ENCODE measurements at places on chromosomes 16 and 17.

DNA sequence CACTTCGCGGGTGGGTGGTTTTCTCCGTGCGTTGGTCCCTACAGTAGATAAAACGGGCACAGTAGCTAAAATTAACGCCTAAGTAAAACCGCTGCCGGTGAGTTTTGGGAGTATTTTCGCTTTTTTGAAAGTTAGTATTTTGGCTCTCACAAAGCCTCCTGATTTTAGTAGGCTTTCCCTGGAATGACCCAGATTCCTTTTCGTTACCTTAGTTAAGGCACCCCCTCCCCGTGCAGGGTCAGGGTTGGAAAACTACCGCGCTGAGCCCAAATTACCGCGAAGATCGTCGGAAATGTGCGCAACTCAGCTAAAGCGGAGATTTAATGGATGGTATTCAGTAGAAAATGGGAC, 28.3 kb upstream of the ST6GALNAC1 start:
- DNase-seq = no peak

DNA sequence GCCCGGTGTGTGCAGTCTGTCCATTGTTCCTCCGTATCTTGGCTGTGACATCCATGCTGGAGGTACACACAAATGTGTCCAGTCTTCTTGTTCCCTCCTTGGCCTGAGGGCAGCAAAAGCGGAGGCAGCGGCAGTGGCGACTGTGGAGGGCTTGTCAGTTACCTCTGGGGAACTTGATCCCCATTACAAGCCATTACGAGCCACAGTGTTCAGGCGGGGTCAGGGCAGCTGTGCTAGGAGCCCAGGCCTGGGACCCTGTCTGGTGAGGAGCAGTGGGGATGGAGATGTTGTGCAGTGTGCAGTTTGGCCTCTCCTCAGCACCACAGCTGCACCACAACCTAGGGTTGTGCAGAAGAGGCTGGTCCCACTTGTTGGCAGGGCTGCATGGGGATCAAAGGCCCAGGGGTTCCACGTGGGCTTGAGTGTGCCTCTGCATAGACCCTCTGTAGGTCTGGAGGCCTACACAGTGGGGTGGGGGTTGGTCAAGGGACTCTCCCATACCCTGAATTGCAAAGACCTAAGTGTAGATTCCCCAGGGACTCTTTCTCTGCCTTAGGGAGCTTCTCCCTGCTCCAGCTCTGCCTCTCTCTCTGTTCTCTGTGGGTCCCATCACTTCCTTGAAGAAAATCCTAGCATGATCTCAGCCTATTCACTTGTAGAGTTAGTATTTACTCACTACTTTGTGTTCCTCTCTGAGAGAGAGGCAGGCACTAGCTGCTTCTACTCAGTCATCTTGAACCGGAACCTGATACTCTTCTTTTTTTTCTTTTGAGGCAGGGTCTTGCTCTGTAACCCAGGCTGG, 58.8 kb downstream of the SLFN11 start:
- DNase-seq = no peak

DNA sequence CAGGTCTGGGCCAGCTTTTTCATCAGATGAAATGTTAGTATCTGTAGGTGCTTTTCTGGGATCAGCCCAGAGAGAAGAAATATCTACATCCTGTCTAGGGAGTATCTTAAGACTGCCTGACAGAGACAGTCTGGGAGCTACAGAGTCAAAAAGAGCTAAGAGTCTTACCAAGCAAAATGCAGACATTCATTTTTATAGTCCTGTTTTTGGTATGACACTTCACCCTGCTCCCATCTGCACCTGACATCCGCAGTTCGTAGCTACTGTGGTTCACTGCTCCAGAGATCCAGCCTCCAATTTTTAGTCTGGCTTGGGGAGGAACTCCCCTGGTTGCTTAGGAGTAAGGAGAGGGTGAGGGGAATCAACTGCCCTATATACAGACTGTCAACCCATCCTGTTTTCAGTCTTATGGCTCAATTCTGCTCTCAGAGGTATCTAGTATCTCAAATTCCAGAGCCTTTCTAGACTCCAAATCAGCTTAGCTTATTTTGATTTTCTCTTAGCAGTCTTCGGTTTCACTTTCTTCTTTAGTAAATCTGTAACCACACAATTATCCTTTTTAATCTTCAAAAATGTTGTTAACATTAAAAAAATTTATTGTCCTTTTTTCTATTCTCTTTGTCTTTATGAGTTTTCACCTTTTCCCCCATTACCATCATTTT, 97.8 kb downstream of the TMEM100 start:
- no peak for DNase-seq

GRCh38 chr16:15031179-15031578, 24.7 kb downstream of the NTAN1 start:
- no peak for DNase-seq

DNA sequence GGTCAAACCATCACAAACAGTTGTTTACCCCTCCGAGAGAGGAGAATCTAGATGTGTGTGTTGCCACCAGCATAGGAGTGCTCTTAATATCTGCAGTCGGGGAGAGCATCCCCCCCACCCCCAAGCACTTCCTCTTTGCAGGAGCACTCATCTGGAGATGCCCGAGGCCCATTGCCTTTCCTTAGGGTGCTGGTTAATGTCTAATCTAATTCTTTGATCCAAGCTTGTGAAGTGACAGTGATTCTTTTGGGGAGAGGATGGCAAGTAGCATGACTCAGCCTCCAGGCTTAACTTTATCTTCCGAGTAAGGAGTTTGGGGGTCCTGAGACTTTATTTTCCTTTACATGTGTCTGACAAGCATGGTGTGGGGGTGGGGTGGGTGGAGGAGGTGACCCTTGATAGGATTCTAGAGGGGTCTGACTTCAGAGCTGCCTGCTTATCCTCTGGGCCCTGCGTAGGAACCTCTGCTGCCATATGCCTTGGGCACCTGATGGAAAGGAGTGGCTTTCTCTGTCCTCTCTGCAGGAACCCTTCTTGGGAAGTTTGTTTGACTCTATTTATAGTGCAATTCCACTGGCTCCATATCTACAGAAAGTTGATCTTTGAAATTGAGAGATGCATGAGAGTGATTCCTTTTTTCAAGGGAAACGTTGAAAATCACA, 207.1 kb downstream of the SPECC1 start:
- DNase-seq = no peak

DNA sequence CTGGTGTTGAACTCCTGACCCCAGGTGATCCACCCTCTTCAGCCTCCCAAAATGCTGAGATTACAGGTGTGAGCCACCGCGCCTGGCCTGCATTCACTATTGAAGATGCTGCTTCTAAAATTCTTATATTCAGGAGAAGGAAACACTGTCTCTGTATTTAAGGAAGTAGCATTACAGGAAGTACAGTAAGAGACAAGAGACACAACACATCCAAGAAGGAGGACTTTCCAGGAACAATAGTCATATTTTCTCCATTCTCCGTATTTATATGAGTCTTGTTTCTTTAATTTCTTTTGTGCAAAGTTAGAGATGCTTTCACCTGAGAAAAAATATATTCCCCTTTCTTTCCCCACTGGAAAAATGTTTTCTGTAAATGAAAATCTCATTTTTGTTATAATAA, 18.3 kb upstream of the ABCA3 start:
- DNase-seq = no peak

GRCh38 chr17:61486135-61487120, 34.2 kb downstream of the TBX4 start:
- no peak for DNase-seq

DNA sequence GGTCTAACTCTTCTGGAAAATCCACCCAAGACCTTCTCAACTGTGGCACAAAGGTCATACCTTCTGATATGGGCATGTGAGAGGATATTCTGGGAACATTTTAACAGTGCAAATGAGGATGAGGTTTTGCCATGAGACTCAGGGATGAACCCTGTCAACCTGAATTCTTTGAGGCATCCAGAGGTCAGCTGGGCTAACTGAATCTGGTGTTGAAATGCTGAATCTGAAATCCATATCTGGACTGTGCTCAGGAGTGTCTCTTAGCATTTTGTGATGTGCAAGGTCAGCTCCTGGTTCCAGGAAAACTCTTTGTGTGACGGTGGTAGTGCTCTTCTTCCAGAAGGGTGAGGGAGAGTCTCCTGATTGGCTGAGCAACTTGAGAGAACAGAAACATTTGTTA, 276.0 kb upstream of the SALL1 start:
- no peak for DNase-seq

DNA sequence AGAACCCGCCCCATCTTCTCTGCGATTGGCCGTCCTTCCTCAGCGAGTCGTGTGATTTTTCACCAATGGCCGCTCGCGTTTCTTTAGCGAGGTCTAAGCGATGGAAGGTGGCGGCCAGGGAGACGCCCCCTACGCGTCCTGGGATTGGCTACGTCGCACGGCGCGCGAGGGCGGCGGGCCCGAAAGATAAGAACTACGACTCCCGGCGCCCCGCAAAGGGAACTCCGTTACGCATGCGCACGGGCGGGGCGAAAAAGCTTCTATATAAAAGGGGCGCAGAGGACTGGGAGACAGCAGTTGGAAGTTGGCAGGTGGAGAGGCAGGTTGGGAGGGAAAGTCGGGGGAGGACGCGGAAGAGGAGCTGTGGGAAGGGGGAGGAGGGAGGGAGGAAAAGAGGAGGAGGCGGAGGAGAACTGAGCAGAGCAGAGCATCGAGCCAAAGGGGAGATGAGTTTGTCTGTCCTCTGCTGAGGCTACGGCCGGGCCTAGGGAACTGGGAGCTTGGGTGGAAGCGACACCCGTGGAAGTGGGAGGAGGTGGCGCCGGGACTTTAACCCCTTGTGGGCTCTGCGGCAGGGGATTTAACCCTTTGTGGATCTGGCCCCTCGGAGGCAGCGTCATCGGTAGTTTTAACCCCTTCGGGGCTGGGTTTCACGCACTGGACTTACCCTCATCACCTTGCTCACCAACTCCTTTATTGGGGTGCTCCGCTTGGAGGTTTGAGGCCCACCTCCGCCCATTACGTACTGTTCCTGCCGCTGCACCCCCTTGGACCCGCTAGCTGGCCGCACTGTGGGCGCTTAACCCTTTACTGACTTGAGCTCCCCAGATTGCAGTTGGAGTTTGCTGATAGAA, at the start of gene HEXIM1:
HEXIM1 (plus strand) TSS at position 293 of the 854 bp plus-strand sequence. CDS start 716 bp downstream, outside the sequence.
- peak; percentile 100 for DNase-seq

- DNase-seq = no peak
Measured at GRCh38 chr16:49473131-49473530, 99.5 kb downstream of the C16orf78 start.

DNA sequence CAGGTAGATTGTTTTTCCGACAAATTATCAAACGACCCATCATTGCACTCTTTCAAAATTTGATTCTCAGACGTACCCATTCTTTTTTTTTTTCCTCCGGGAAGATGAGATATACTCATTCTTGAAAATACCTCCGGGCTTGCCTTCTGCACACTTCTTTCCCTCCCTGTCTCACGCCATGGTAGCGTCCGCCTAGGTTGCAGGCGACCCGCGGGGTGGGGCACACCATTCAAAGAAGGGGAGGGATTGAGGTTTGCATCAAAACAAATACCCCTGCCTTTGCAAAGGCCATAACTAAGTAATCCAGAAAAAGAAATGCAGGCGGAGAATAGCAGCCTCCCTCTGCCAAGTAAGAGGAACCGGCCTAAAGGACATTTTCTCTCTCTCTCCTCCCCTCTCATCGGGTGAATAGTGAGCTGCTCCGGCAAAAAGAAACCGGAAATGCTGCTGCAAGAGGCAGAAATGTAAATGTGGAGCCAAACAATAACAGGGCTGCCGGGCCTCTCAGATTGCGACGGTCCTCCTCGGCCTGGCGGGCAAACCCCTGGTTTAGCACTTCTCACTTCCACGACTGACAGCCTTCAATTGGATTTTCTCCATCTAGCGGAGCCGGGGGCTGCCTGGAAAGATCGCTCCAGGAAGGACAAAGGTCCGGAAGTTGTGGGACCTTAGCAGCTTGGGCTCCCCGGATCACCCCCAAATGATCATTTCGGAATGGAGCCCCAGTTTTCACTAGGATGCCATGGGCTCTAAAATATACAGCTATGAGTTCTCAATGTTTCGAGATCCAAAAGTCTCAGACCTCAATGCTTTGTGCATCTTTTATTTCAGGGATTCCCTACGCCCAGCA, 843 bp downstream of the TP53 start:
- peak; percentile 93 for DNase-seq

DNA sequence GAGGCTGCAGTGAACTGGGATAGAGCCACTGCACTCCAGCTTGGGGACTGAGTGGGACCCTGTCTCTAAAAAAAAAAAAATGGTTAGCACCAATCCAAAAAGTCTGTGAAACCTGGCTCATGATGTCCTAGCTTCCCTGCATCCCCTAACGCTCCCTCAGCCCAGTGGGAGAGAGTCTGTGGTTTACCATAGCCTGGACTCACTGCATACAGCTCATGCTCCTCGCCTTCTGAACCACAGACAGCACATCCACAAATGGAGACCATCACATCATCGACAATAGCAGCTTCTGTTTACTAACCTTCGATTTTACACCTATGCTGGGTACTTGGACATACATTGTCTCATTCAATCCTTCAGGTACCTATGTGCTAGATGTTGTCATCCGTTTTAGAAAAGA, 43.6 kb downstream of the NLRC5 start:
- DNase-seq = no peak

DNA sequence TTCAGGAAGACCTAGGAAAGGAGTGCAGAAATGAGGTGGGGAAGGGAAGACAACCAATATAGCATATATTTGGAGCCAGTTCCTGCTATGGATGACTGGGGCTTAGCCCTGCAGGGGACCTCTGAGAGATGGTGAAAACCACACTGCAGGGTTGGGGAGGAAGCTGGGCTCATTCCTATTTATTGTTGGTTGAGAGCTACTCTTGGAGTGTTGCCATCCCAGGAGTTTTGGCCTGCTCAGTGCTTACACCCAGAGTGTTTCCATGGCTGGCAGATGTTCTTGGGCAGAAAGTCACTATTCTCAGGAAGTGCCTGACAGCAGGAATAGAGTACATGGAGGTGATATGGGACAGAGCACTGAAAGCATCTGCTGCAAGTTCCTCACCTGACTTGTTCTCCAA, 145.8 kb downstream of the SPACA3 start:
- no peak for DNase-seq

GRCh38 chr17:33013596-33014375, 22.1 kb downstream of the SPACA3 start:
- DNase-seq = no peak

DNA sequence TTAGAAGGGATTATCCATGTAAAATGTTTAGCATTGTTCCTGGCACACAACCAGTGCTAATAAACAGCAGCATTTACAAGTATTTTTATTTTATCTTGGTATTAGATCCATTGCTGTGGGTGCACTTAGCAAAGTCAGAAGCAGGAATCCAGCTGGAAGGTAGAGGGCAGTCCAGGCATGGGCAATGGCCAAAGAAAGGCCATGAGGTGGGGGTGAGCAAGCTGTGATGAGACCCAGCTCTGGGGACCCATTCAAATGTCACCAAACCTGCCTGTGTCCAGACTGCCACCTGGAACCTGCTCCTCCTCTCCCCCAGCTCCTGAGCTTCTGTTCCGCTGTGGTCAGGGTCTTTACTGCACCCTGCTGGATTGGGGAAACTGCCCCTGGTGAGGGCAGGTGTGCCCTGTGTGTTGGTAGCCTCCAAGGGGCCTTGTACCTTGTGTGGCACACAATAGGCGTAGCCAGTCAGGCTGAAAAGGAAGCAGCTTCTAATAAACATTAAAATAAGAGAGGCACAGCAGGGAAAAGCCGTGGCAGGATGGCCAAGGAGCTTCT, 118.0 kb upstream of the CRHR1 start:
- DNase-seq = no peak

All from muscle of back (tissue), 13 donors.